ENCODE measurements at places on chromosomes 11 and 22.

DNA sequence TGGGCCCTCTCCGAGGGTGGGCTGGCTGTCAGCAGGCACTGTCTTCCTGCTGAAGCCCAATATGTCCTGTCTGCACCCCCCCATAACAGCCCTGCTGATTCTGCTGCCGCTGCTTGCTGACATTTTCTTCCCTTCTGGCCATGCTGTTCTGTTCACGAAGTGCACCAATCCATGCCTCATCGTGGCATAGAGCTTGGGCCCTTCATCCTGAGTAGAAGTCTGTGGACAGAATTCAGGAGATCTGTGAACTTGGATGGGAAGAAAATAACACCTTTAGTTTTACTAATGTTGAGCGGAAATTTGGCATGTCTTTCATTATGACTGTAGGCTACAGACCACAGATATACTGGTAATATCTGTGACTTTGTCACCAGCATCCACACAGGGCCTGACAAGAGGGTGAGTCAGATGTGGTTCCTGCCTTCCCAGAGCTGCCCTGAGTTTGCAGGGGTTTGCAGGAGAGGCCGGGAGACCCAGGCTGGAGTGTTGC, 14.1 kb upstream of the KIAA0930 start:
- no peak for DNase-seq

GRCh38 chr11:77176996-77177395, 49.0 kb downstream of the MYO7A start:
- DNase-seq = no peak

GRCh38 chr11:87871056-87871455, 304.2 kb downstream of the RAB38 start:
- DNase-seq = no peak

- no peak for DNase-seq
Observed at GRCh38 chr22:21103633-21104032, 57.9 kb downstream of the LRRC74B start.

GRCh38 chr11:25890626-25891260, 441.2 kb upstream of the ANO3 start:
- DNase-seq = no peak

DNA sequence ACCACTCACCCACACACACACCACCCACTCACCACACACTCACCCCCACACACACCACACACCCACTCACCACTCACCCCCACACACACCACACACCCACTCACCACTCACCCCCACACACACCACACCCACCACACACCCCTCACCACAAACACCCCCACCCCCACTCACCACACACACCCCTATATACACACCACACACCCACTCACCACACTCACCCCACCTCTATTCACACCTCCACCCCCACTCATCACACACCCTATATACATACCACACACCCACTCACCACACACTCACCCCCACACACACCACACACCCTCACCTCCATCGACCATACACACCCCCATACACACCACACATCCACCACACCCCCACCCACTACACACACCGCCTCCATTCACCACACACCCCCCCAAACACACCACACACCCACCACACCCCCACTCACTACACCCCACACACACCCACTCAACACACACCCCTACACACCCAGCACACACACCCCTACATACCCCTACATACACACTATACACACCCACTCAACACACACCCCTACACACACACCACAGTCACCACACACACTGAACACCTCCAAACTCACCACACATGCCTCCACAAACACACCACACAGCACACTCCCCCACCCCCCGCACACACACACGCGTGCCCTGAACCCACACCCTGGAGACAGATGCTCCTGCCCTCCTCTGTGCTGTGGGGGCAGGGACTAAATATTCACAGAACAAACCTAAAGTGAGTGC, 19.0 kb upstream of the TTLL12 start:
- no peak for DNase-seq

DNA sequence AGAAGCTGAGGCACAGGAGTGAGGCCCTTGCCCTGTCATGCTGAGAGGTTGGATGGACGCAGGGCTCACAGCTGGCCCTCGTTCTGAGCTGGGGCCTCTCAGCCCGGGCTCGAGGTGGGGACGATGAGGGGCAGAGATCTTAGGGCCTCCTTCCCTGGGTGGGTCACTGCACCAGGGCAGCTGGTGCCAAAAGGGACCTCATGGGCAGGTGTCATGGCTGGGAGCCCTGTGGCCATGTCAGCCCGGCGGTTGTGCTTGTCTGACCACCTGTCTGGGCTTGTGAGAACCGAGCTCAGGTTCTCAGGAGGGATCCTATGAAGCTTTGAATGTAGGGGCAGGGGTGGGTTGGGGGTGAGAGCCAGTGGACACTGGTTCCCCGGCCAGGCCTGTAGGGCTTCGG, 1.8 kb upstream of the MUC6 start:
- no peak for DNase-seq
